ENCODE measurements at places on chromosomes 4 and X. TPM values are rescaled to one million over a fixed set of nuclear protein-coding genes. Genes with fewer than 3 reads are reported as not detected.

The CCDC160 gene
- not detected for total RNA-seq

GRCh38 chr4:2058264-2059045 is 672 bp upstream of the NAT8L start:
- DNase-seq, result peak; percentile 45

GRCh38 chrX:1384658-1385252 is 7.2 kb downstream of the SLC25A6 start:
- no peak for DNase-seq

The GLRA2 gene
- not detected for total RNA-seq

DNA sequence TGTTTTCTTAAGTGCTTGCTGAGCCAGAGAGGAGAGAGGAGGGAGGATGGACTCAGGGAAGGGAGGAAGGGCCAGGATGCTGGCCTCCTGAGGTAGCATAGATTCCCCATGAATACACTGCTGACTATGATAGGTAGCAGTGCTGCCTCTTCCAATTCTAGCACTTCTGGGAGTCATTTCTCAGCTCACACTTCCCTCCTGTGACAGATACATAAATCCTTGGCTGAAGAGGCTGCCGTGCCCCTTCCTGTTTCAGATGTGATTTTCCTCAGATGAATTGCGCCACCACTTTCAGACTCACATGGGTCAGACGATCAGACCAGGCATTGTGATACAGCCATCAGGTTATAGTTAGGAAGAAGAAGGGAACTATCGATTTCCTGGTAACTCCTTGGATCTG is 22.4 kb downstream of the TSC22D3 start:
- no peak for DNase-seq

The VSIG1 gene
- not detected for total RNA-seq

GRCh38 chrX:119622356-119623232 is 16.4 kb upstream of the NKRF start:
- no peak for DNase-seq

The MAGEA12 gene
- total RNA-seq, result not detected

GRCh38 chrX:68892651-68893050 is 63.8 kb downstream of the EFNB1 start:
- no peak for DNase-seq

DNA sequence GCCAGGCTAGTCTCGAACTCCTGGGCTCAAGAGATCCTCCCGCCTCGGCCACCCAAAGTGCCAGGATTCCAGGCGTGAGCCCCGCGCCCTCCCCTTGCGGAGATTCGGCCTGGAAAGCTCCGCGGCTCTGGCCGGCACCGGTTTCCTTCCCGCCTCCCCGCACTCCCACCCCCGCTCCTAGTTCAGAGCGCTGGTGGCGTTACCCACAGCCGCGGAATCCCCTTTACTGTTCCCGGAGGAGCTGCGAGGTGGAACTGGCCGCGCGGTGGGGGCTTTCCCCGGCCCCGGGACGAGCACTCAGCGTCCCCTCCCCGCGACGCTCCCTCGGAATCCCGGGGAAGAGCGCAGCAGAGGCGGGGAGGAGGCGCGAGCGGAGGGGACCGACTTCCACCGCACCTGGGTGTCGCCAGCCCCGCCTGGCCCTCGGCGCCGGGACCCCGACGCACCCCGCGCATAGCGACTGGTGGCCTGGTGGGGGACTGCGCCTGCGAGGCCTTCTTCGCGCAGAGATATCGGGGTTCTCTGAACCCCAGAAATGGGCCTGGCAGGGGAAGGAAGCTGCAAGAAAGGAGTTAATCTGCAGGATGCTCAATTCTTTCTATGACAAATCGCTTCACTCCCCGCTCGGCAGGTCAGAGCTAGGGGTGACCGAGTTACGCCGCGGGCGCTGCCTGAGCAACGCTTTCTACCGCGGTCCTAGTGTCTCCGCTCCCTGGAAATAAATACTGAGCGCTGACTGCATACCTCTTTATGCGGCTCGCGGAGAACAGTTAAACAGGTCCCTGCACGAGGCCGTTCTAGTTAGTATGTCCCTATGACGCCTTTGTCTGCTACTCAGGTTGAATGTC is 14.6 kb upstream of the SLC25A4 start:
- DNase-seq, result peak; percentile 66

DNA sequence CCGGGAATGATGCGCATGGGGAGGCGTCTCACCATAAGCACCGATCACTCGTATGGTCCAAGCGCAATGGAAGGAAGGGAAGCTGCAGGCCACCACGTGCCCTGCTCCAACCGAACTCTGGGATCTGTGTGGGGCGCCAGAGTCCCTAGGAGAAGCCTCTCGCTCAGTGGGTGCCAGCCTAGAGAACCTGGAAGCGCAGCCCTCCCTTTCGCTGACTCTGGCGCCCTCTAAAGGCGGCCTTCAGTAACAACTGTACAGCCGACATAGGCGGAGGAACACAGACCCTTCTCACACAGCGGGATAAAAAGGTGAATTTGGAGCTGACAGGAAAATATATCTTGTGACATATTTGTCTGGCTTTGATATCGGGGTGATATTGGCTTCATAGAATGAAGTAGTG is 76.0 kb downstream of the INTS6L start:
- peak; percentile 63 for DNase-seq

GRCh38 chrX:34612036-34612435 is 45.0 kb downstream of the TMEM47 start:
- DNase-seq, result no peak

GRCh38 chr4:160880180-160880579 is 1283.6 kb downstream of the FSTL5 start:
- DNase-seq, result no peak

GRCh38 chr4:77481856-77482255 is 123.8 kb upstream of the CXCL13 start:
- no peak for DNase-seq

The ANOS1 gene
- 4.9 TPM for total RNA-seq

The PAGE2B gene
- total RNA-seq, result not detected

DNA sequence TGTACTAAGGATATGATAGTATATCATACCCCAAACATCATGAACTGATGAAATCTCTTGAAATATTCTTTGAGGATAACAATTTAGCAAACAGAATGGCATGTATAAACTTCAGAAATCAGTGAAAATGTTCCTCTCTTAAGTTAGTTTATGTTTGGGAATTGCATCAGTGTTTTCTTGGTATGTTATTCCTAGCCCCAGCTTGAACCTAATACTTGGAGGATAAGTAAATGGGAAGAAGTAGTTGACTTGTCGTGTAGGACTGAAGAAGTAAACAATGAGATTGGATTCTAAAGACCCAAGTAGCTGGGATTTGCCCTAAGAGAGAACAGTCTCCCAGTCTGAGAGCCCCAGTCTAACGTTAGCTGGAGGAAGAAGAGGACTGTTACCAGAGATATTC is 355.7 kb downstream of the GALNTL6 start:
- no peak for DNase-seq

DNA sequence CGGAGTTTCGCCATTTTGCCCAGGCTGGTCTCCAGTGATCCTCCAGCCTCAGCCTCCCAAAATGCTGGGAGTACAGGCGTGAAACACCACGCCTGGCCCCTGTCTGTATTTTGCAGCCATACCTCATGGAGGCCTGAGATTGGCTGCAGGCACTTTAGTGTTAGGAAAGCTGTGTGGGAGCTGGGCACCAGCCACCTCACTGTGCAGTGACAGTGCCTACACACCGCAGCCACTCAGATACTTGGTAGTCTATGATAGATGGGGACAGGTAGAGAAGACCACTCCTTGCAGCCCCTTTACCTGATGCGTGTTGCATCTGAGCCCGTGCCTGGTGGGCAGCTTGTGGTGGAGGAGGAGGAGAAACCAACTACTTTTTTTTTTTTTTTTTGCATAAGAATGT is 16.3 kb downstream of the SMS start:
- no peak for DNase-seq

DNA sequence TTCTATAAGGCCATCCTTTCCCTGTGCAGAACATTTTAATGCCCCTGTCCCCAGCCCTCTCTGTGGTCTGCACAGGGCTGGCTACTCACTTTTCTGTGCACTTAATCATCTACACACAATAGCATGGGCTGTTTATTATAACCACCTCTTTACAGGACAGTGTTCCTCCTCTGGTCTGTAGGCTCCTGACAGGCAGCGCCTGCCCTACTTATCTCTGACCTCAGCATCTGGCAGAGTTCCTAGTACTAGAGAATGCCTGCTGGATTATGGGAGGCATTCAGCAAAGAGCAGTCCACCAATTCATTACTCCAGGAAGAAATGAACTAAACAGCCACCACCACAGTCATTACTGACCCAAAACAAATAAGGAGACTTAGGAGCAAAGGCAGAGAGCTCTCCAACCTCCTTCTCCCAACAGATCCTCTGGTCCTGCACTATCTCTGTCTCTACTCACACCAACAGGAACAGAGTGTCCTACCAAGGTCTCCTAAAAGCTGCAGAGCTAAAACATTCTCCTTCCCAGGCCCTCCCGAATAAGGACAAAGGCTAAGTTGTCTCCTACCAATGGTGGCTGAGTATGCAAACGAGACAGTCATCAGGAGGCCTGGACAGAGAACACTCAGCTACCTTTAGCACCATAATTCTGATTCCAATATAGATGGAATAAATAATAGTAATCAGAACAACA is 279.2 kb downstream of the QDPR start:
- DNase-seq, result no peak

DNA sequence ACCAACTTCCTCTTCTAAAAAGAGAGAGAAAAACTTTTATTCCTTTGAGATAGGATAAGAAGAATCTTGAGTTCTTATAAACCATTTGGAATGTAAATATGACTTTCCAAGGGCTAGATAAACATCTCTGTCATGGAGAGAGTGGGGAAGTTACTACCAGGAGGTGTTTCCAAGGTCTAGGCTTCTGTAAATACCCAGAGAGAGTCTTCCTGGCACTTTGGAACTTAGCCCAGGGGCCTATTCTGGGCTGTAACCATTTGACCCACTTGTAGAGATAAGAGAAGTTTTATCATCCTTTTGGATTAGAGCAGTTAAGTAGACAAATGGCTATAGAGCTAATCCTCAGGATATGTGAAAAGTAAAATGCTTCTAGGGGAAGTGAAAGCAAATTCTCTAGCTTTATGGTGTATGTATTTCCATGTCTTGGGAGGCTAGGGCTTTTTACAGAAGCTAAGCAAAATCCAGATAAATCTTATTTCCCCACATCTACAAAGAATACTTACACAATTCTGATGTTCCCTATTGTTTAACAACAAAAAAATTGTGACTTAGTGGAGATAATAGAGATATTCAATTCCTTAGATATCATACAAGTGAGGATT is 51.1 kb downstream of the MCUB start:
- no peak for DNase-seq

The PHOX2B gene
- total RNA-seq, result not detected

The GLOD5 gene
- total RNA-seq, result not detected

GRCh38 chr4:101158134-101158482 is 189.2 kb downstream of the PPP3CA start:
- DNase-seq, result no peak

DNA sequence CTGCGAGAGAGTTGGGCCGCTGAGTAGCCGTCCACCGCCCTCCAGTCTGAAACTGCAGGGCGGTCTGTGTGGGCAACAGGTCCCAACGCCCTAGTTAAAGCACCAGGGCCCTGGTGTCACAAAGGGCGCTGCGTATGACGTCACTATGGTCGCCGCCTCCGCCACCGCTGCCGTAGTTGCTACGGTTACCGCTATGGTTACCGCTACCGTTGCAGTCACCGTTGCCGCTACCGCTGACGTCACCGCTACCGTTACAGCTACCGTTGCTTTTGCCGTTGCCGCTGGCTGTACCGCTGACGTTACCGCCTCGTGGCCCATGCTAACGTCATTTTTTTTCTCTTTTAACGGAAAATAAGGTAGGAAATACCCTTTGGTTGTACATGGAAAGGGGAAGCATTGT is at the start of gene PPP1R2C:
Gene PPP1R2C (minus strand): TSS at position 68 of the 400 bp plus-strand sequence. CDS start 84 bp downstream, outside the sequence.
- no peak for DNase-seq

The FGF16 gene
- total RNA-seq, result 0.24 TPM

The STPG2 gene
- 0.43 TPM for total RNA-seq

DNA sequence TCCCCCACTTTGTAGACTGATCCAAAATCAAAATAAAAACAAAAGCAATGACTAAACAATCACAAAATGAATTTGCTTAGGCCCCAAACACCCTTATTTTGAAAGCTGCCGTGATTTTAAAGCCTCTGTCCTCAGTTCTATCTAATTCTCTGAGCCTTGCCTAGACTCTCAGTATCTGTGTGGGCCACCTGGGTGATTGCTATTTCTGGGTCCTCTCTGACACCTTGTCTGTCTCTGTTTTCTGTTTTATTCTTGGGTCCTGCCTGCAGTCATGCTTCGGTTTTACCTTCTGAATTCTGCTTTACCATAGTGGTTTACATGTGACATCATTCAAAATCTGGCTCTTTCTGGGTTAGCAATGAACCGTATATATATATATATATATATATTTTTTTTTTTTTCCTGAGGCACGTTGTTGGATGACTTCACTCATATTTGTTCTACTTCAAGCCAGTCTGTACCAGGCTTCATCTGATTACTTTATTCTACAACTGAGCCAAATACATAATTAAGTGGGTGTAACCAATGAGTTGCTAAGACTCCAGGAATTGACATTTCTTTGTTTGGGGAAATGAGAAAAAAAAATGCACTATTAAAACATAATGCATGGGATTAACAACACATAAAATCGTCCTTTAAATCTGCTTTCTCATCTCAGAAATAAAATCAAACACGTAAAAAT is 710.7 kb upstream of the SLIT2 start:
- no peak for DNase-seq
